ENCODE measurements at places on chromosomes 6 and 20.
A peak's percentile ranks its signal among the peaks of the same experiment; 100 is the strongest.

DNA sequence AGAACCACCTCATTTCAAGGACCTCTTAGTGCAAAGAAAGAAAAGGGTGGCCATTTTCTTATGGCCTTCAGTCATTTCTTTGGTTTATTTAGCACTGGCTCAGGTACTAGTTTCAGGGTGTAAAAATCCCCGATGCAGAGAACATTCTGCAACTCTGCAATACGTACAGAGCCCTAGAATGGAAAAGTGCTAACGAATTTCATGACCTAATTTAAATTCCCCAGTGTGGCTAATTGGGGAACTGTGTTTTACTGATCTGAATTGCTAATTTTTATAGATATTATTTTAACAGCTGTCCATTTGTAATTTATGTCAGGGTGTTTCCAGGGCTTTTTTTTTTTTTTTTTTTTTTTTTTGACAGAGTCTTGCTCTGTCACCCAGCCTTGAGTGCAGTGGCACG is 160.7 kb downstream of the UST start:
- DNase-seq = no peak

- no peak for DNase-seq
Observed at GRCh38 chr6:80223743-80224212, 117.3 kb downstream of the BCKDHB start.

- DNase-seq = no peak
Observed at GRCh38 chr6:1812034-1812433, 202.3 kb downstream of the FOXC1 start.

- DNase-seq = no peak
Observed at GRCh38 chr20:12086359-12086758, 168.7 kb downstream of the BTBD3 start.

GRCh38 chr20:10922506-10922905 is 248.7 kb upstream of the JAG1 start:
- no peak for DNase-seq

- DNase-seq = no peak
Observed at GRCh38 chr20:11807054-11808048, 110.3 kb upstream of the BTBD3 start.

DNA sequence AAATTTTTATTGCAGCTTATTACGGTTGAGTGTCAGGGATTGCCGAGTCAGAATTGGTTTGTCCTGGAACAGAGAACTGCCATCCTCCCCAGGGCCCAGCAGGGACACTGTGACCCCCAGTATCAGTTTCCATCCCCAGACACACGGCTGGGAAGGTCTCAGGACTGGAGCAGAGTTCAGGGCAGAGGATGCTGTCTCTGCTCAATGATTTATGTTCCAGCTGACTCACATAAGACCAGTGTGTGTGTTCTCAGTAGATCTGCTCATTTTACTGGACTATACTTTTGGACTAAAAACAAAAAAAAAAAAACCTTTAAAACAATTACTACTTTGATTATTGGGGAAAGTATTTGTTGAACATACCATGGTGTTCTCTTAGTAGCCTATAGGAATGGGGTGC is 44.2 kb downstream of the FNDC1 start:
- no peak for DNase-seq

DNA sequence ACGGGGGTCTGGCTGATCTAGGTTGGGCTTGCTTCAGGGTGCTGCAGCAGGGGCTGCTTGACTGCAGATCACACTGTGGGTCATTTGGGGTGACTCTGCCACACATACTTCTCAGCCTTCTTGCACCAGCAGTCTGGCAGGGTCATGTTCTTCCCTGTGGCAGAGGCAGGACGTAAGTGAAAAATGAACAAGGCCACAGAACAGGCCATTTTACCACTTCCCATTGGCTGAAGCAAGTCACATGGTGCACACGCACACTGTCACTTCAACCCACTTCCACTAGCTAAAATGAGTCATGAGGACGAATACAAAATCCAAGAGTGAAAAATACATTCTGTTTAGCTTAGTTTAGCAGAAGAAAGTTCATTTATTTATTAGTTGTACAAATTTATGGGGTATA is 168.6 kb upstream of the GGTLC1 start:
- no peak for DNase-seq

DNA sequence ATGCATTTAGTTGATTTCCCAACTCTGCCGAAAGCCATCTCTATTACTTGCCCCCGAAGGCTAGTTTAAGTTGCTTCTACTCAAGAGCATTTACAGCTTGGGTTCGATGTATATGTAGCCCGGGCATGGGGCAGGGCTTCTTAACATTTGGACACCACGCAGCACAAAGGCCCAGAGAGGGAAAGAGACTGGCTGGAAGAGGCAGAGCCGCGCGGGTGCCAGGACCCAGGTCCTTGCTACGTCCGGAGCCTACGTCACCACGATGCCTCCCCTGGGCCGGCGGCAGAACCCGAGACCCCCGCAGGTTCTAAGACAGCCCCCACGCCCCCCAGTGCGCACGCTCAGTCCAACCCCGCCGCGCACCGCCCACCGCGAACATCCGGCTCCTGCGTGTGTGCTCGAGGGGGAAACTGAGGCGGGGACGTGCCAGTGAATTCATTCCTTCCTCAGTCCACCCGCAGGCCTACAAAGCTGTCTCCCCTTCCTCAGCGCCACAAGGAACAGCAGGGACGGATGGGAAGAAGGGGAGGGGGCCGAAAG is 367 bp upstream of the PCIF1 start:
- DNase-seq = no peak

GRCh38 chr20:3889489-3890397 is 556 bp downstream of the PANK2 start:
- DNase-seq = peak; percentile 73

DNA sequence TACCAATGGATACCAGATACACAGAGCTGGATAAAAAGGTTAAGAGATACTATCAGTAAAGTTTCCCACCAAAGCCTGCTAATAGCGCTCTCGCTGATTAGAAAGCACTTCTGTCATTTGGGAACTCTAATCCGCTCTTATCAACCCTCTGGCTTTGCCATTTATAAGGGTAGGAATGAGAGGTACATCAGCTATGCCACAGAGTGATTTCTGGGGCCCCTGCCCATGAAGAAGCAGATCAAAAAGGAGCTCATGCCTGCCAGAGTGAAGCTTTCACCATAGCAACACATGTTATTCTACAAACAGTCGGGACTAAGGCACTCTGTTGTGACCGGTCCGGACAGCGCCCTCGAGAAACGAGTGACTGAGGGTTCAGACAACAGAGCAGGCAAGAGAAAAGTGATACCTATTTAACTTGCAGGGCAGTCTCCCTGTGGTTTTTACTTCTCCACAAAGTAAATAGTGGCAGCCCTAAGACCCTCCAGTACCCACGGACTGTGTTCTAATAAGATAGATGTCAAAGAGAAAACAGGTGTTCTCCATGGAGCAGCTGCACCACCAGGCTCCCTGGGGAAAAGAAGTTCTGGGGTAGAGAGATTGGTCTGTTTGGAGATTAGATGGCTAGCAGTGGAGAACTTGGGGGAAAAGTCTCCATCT is 5.6 kb downstream of the TRAM2 start:
- DNase-seq = no peak

DNA sequence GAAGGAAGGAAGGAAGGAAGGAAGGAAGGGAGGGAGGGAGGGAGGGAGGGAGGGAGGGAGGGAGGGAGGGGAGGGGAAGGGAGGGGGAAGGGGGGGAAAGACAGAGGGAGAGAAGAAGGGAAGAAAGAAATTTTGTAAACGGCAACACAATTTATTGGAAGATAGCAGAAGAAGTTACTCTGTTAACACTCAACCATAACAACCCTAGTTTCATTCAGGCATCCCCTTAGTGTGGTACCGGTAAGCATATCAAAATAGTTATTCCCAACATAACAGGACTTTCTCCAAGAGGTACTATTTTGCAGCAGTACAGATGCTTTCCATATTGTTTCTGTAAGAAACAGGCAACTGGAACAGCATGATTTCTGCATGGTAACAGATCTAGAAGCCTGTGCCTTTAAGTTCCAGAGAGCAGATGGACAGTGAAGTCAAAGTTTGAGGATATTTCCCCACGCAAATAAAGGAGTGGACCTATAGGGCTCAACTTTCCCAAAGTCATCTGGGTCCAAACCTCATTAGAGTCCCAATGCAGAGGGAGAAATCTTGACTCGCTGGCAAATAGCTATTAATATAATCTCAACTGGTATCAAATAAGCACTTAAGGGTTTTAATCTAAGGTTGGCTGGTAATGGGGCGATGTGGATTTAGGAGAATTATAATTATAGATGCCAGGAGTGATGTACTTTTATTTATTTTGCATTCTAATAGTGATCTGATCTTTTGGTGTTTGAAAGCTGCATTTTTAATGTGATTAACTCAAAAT is 69.4 kb downstream of the TENT5A start:
- no peak for DNase-seq

- DNase-seq = no peak
Observed at GRCh38 chr20:42043921-42044320, 425.7 kb upstream of the CHD6 start.

DNA sequence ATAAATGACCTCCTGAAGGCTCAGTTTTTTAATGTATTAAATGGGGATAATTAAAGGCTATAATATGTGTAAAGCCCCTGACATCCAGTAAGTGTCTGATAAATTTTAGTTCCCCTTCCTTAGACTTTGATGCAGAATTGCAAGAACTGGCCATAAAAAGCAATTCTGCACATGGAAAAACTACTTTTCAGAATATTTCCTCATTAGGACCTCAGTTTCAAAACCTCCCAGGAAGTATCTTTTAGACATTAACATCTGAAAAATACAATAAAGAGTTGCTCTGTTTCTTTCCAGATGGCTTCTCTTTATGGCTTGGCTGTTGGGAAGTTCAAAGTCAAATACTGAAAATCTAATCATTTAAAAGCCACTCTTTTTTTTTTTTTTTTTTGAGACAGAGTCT is 106.3 kb upstream of the ZNF217 start:
- DNase-seq = no peak

DNA sequence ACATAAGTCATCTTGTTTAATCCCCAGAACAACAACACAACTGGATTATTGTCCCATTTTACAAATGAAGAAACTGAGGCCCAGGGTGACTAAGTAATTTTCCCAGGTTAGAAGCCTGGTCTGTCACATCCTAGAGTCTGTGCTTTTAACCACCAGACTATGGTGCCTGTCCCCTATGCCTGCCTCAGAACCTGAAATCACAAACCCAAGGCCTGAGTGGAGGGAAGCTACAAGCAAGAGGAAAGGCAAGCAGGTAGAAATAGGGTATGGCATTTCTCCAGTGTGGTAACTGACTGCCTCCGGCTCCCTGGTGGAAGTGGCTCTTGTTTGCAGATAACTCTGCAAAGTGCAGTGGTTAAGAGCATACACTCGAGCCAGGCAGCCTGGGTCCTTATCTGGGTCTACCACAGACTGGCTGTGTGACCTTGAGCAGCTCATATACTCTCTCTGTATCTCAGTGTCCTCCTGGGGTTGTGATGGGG is 2.5 kb downstream of the TMEM63B start:
- no peak for DNase-seq

- DNase-seq = no peak
Observed at GRCh38 chr6:147986846-147987245, 355.8 kb upstream of the SASH1 start.

GRCh38 chr20:40931410-40932044 is 97.1 kb upstream of the TOP1 start:
- DNase-seq = no peak

- no peak for DNase-seq
Observed at GRCh38 chr6:156612361-156612760, 164.8 kb upstream of the ARID1B start.

DNA sequence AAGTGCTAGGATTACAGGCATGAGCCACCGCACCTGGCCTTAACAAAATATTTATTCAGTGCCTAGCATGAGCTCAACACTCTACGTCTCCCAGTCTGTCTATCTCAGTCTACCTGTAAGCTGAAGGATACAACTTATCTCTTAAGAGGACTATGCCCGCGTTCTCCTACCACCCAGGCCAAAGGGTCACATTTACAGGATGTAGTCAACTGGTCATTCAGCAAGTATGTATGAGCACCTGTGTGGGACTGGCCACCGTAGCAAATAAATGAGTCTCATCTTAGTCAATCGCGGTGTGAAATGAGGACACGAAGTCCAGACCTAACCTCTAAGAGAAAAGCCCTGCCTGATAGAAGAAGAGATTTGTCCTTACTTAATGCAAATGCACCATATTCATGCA is 49.9 kb downstream of the MUC22 start:
- DNase-seq = no peak

DNA sequence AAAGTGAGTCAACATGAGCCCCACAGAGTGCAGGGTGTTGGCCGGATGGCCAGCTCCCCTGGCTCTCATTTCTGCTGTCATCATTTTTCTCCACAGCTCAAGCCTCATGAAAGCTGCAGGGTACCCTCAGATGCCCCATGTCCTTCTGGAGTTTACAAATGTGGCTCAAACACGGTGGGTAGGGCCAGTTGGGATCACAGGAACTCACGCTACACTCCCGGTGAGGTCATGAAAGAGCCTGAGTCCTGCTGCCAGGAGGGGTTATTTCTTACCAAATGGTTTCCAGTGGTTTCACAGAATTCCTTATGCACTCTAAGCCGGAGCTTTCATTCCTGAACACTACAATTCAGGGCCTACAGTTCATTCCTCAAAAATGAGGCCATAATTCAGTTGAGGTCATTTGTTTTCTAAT is 78.7 kb downstream of the TMEM170B start:
- DNase-seq = no peak

- no peak for DNase-seq
Observed at GRCh38 chr6:25907475-25908014, 22.9 kb downstream of the SLC17A2 start.

DNA sequence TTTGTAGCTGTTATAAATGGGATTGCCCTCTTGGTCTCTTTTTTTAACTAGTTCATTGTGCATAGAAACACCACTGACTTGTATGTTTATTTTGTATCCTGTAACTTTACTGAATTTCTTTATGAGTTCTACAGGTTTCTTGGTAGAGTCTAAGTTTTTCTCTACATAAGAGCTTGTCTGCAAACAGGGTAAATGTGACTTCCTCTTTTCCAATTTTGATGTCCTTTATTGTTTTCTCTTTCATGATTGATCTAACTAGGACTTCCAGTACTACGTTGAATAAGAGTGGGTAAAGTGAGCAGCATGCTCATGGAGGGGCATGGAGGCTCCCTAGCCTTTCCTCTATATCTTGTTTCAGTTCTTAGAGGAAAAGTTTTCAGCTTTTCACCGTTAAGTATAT is 3.0 kb upstream of the WFDC10A start:
- DNase-seq = no peak

GRCh38 chr6:2245877-2246863 is 765 bp upstream of the GMDS start:
- peak; percentile 56 for DNase-seq

- no peak for DNase-seq
Observed at GRCh38 chr20:17637413-17637780, 44.6 kb downstream of the RRBP1 start.

DNA sequence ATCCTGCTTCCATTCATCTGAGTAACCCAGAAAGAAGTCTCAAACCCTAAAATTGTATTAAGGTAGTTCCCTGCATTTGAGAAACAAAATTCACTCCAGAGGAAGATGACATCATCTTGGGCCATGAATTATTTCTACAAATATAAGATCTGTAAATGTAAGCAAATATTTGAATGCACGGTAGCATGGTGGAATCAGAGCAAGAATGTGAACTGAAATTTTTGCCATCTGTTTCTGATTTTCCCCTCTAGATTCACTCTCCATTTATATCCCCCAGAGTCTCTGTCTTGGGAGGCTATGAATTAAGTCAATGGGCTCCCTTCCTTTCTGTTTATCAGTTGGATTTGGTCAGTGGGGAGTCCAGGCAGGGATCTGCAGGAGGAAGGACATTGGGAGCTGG is 5.8 kb upstream of the MAP3K5 start:
- no peak for DNase-seq

GRCh38 chr6:99002831-99003230 is 55.1 kb upstream of the FBXL4 start:
- DNase-seq = no peak
